ENCODE measurements at places on chromosomes 7 and 10.

GRCh38 chr10:132624061-132624846 lies 86.7 kb downstream of the INPP5A start:
- DNase-seq, result no peak

- no peak for DNase-seq
Observed at GRCh38 chr7:125467996-125468854, 538.6 kb upstream of the POT1 start.

DNA sequence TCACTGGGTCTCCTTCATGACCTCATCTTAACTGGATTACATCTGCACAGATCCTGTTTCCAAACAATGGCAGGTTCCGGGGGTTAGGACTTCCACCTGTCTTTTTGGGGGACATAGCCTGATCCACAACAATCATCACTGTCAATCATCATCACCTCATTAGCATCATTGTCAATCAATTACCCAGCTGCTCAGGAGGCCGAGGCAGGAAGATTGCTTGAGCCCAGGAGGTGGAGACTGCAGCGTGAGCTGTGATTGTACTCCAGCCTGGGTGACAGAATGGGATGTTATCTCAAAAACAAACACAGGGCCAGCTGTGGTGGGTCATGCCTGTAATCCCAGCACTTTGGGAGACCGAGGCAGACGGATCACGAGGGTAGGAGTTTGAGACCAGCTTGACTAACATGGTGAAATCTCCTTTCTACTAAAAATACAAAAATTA lies 18.7 kb downstream of the AMZ1 start:
- DNase-seq, result no peak

- no peak for DNase-seq
Observed at GRCh38 chr7:114741911-114742310, 180.0 kb upstream of the MDFIC start.
